ENCODE measurements at places on chromosomes 7 and 10.

GRCh38 chr10:75083972-75084833 is 27.3 kb upstream of the SAMD8 start:
- DNase-seq = no peak

DNA sequence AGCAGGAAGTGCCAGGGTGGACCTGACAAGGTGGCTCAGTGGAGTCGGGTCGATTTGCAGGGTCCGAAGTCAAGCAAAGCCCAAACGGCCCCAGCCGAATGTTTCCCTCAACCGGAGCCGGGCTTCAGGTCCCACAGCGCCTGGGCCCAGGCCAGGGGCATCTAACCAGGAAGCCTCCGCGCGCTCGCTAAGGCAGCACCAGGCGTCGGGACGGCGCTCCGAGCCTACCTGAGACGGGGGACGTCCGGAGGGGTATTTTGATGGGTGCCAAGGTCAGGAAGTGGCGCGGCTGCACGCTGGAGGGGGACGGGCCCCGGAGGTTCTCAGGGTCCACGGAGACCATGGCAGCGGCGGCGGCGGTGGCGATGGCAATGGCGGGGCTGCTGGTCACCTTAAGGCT is 51.5 kb downstream of the TCERG1L start:
- DNase-seq = no peak

- no peak for DNase-seq
These were observed 116.8 kb upstream of the JCAD start for GRCh38 chr10:30176182-30176581.

- DNase-seq = no peak
These were observed 213.6 kb upstream of the ADARB2 start for GRCh38 chr10:1950803-1951495.

DNA sequence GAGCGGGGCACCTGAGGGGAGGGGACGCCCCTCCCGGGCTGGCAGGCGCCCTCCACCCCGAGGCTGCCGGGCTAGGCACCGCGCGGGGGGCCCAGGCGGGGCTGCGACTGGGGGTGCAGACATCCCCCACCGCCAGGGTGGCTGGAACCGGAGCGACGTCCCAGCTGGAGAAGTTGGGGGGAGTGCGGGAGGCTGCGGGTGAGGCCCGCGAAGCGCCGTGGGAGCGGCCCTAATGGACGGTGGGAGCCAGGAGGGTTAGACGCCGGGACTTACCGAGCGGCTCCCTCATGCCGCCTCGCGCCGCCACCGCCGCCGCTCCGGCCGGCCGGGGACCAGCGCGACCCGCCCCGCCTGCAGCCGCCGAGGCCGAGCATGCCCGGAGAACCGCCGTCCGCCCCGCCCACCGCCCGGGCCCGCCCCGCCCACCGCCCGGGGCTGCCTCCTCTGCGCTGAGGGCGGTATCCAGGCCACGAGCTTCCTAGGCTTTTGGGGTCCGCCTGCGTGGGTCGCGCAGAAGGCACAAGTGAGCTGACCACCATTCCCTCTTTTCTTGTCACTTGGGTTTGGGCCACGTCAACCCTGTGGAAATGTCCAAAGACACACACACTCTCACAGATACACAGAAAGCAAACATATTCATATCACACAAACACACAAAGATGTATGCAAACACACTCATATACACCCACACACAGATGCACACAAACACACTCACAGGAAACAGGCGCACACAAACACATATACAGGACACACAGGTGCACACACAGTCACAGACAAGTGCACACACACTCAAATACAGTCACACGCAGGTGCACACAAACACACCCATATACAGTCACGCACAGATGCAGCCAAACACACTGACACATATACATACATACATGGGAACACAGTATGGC is at the start of gene JCAD:
Gene JCAD, minus strand, starts transcription at position 378 of the 899 bp plus-strand sequence. CDS start 11,774 bp downstream, outside the sequence.
- peak; percentile 41 for DNase-seq

DNA sequence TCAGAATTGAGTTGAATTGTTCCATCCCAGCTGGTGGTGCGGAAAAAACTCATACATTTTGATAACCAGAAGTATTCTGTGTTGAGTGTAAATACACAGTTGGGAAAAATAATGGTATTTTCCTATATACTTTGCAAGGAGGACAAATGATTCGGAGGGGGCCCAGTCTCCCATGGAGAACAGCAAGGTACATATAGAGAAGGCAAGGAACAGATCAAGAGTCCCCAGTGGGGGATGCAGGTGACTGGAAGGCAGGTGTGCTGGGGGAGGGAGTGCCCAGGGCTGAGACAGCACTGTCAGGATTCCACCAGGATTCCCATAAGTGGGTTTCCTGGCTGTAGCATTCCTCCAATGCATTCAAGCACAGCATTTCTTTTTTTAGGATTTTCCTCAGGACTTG is 10.8 kb upstream of the ADCY1 start:
- no peak for DNase-seq

GRCh38 chr10:91036807-91037411 is 116.0 kb upstream of the ANKRD1 start:
- DNase-seq = no peak

GRCh38 chr10:91525896-91526712 is 106.8 kb downstream of the PPP1R3C start:
- DNase-seq = no peak

DNA sequence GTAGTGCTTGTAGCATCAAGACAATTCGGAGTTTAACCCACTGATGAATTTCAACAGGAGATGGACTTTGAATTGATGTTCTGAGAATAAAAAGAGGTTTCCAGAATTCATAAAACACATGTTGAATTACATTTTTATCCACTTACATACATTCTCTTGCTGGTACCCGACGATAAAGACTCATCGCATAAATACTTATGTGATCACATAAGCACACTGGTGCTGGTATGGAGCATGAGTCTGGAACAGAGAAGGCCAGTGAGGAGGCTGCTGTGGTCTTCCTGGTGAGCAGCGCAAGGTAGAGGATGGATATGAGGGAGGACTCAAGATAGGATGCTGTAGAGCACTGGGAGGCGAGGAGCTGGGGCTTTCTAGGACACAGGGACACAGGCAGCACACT is 109.0 kb downstream of the RNF216 start:
- no peak for DNase-seq

GRCh38 chr7:156019776-156020565 is 207.7 kb upstream of the SHH start:
- DNase-seq = no peak

DNA sequence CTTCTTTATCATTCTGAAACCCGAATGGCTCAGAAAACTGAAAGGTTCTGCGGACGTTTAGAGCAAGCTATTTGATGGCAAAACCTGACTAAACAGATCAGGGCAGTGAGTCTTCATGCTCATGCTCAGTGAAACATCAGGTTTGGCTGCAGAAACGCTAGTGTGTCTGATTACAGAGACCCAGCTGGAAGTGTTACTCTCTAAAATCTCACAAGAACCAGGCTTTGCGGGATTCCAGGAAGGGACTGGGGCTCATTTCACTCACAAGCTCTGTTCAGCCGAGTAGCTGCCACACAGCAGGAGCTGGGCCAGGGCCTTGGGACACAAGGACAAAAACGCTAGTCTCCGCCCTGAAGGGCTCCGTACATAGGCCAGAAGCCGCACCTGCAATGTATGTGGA is 2.9 kb downstream of the PITRM1 start:
- no peak for DNase-seq

DNA sequence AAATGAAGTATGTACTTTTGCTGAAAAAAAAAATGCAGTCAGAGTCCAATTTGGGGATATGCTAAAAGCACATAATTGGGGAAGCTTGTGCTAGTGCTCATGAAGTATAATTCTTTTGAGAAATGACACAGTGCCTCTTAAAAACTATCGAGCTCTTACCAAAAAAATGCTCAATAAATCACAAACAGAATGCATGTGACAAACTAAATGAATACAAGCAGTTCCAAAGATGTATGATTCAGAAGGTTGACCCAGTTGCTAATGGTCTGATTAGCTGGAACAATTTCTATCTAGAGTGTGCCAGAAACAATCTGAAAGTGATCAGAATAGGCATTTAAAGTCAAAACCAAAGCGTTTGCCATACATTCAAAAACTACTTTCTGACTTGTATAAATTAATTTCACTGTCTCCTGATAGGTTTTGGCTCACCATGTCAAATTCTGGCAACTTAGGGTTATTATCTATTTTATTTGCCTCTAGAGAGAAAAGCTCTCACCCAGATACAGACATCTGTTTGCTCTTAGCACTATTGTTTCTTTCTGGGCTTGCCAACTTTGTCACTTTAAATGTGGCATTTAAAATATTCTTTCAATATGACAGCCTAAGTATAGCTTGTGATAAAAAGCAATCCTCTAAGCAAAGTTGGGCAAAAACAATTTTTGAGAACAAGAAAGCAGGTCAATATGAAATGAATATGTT is 114.7 kb upstream of the AHR start:
- DNase-seq = no peak

DNA sequence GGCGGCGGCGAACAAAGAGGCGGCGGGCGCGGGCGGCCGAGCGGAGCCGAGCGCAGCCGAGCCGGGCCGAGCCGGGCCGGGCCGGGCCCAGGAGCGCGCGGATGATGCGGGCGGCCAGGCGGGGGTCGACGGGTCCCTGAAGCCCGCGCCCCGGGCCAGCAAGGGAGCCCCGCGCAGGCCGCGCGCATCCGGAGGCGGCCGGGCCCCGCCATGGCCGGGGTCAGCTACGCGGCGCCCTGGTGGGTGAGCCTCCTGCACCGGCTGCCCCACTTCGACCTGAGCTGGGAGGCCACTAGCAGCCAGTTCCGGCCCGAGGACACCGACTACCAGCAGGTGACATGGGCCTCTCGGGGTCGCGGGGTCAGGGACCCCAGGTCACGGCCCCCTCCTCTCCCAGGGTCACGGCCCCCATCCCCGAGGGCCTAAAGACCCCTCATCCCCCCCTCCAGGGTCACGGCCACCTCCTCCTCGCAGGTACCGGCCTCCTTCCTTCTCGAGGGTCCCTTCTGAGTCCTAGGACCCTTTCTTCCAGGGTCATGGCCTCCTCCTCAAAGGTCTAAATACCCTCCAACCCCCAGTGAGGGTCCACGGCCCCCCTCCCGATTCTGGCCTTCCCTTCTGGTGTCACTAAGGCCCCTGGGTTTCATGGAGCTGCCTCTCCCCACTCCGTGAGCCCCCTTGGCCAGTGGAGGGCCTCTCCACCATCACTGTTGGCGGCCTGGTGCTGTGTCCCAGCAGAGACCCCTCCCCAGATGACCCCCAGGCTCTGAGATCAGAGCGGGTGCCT is at the start of gene TTYH3:
Gene TTYH3, plus strand, starts transcription at position 41 of the 787 bp plus-strand sequence. Its CDS starts 170 bp downstream, at position 211.
- DNase-seq = no peak

DNA sequence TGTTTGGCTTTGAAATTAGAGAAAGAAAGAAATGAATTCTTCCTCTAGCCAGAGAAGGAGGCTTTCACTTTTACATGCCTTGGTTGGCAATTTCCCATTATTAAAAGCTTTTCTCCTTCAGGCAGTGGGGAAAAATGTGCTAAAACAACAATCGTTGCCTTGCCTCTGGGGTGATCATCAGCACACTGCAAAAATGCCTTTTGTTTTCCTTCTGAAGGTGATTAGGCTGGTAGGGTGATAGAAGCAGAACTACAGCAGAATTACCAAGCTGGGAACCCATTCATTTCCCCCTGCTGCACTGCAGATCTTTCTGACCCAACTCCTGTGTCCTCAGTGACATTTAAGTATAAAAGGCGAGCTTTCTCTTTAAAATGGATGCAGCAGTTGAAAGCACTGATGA is 22.2 kb downstream of the ANK3 start:
- DNase-seq = no peak

DNA sequence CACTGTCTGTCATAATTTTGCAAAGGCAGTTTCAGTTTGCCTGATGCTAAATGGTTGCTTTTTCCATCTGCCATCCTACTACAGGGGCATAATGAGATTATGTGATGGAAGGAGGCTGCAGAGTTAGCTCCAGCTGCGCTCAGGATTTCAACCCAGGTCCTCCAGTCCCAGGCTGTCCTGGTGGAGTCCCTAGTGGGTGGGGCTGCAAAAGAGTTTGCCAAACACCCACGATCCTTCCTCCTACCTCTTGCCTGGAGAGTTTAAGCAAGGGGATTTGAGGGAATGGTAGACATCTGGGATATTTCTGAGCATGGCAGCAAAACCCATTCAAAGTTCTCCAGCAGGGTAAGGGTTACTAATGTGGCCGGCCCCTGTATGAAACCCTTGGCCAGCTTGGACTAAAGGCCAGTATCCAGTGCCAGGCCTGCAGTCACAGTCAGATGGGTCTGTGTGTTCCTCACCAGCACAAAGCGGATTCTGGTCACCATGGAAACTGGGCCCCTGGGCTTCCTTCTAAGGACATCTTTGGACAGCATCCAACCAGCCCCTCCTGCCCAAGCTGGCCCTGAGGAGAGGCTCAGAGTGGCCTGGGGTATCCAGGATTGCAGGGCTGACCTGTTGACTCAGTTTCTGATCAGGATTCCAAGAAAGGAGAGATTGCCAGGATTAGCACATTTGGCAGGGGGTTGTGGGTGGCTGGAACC is 42.7 kb upstream of the CHST3 start:
- no peak for DNase-seq

GRCh38 chr10:22733992-22734391 is 19.6 kb upstream of the PIP4K2A start:
- DNase-seq = no peak

GRCh38 chr10:130360826-130361311 is 224.7 kb downstream of the GLRX3 start:
- no peak for DNase-seq

DNA sequence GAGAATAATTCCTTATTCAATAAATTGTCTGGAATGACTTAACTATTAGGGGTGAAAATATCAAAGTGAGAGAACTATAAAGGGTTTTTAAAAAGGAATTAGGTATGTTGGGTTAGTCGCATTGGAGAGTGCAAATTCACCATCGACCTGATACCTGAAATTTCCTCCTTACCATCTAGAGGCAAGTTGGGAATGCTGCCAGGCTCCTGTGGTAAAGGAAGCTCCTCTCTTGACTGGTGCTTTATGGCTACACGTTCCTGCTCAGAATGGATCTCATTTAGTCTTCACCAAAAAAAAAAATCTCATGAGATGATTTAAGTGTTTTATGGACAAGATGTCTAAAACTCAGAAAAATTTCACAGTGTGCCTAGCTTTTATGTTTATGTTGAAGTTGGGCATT is 129.8 kb downstream of the EGFR start:
- no peak for DNase-seq

DNA sequence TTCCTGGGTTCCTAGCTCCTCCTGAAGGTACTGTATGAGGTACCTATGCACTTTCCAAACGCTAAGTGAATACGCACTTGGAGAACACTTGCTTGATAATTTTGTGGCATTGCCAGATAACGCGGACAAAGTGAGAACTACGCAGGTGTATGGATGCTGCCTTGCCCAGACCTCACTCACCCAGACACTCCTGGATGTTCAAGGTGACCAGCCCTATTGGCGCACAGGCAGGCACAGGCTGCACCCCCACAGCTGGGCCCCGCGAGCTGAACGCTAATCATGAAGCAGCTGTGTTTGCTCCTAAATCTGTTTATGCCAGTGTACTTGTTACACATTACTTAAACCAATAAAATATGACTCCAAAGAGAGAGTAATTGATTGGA is 27.3 kb downstream of the DIP2C start:
- no peak for DNase-seq
